CD8-positive, alpha-beta T cell (primary cell): ENCODE measurements at places on chromosomes 3 and 15.
A peak's percentile ranks its signal among the peaks of the same experiment; 100 is the strongest.

DNA sequence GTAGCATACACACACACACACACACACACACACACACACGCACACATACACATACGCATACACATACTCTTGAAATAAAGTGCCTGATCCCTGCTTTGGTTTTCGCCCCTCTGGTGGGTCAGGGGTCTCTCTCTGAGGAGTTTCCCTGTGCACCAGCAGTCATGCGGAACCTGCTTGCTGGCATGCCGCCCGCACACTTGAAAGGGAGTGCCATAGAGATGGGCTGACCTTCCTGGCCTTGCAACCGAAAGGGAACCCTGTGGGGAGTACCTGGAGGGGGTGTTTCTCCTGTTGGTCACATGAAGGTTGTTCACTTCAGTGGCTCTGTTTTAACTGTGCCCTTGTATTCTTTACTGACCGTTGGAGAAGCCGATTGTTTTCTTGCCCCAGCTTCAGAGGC, 752.3 kb downstream of the NR2F2 start:
- DNase-seq: no peak

GRCh38 chr3:71310359-71310979, 273.1 kb downstream of the FOXP1 start:
- DNase-seq: no peak

GRCh38 chr15:84586696-84587095, 14.1 kb upstream of the ZSCAN2 start:
- no peak for DNase-seq

DNA sequence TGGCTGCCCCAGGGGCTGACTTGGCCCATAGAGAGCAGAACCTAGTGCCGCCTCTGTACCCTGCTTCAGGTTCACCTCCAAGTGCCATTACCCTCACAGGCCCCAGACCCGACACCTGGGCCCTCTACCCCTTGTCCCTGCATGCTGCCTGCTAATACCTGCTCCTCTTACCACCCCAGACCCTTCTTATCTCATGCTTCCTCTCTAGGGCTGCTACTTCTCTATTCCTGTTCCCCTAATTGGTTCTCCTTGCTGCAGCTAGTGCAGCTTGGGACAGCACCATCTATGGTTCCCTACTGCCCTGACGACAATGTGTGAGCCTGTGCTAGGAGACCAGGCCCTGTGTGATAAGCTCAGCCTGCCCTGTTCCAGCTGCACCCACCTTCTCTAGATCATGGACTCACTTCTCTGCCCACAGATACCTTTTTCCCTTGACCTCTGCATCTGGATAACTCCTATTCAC, 15.3 kb downstream of the HDAC11 start:
- no peak for DNase-seq

- peak; percentile 26 for DNase-seq
These were observed 5.0 kb upstream of the CCR9 start for GRCh38 chr3:45881078-45882022.

GRCh38 chr15:68697711-68698690, 119.2 kb downstream of the CORO2B start:
- no peak for DNase-seq

DNA sequence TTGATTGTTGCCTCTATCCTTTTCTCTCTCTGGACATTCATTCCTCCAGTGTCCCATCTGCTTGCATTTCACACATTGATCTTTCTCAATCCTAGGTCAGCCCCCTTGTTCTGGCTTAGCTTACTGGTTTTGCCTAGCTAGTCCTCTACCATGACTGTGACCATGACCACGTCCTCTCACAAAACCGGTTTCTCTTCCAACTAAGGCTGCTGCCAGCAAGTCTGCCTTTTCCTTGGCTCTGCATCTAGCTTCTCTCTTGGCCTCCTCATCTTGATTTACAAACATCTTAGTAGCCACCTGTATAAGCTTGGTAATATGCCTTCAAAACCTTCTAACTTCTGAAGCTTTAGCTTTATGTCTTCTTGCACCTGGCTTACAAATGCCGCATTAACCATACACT, 167.2 kb downstream of the STXBP5L start:
- no peak for DNase-seq

DNA sequence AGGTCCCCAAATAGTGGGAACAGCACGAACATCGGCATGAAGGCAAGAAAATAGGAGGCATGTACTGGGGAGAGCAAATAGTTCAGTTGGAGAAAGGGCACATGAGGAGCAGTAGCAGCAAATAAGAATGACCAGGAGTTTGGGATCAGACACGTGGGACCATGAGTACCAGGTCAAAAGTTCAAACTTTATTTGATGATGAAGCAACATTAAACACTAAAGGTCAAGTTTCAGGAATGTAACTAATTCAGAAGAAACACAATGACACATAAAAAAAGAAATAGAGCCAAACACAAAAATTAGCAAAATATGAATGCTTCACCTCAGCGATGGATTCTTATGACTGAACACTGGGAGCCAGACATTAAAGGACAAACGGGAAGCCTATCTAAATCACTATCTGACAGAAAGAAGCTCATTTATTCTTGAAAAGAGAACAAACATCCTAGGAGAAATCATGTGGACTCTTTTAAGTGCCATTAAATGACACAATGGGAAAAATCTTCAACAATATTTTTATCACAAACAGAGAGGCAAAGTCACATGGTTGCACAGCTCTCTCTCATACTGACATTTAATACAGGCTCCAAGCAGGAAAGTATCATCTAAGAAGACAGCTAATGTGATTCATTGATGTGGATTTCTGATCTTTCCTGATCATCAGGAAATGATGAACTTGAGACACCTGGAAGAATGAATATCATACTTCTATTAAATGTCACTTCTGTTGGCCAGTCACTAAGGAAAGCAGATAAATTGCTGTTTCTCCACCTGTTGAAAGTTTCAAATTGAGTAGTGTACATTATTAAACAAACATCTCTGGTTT, 216.9 kb upstream of the THBS1 start:
- DNase-seq: no peak

DNA sequence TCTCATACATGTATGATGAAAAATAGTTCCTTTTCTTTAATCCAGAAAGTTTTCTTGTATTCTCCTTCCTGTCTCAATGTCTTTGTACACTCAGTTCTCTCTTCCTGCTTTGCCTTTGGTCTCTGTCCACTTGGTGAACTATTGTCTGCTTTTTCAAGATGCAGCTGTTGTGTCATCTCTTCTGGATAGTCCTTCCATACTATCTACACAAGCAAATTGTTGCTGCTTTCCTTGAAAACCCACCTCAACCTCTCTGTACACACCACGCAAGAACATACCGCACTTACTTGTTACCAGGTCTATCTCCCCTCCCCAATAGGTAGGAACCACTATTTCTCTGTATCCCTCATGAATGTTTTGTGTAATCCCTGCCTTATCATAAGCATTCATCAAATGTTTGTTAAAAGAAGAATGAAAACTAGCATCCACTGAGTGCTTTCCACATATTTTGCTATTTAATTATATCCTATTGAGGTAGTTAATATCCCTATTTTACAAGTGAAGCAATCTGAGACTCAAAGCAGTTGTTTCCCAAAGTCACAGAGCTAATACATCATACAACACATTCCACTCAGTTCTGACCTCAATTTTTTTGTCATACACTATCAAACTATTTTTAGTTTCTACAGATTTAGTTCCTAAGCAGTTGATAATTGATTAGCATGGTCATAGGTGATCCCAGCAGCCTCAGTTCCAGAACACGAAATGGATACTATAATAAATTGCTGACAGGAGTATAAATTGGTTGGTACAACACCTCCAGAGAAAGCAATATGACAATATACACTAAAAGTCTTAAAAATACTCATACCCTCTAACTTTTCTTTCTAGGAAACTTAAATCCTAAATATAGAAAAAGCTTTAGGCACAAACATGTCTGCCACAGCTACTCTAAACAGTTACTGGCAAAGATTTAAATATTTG, 19.6 kb downstream of the HACL1 start:
- no peak for DNase-seq

DNA sequence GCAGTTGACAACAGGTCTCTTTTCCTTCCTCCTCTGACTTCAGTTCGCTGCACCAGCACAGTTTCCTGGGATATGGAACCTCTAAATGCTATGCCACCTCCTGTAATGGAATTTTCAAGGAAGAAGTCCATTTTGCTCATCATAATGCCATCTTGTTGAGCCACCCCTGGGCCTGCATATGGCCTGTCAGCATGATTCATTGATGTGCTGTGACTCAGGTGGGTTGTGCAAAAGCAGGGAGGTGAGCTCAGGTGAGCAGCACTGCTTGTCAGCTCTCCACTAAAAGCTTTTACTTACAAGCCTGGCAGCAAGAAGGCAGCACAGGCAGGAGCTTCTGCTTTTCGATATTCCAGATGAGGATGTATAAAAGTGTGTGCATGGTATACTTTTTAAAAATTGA, 247.1 kb upstream of the LMCD1 start:
- DNase-seq: no peak

GRCh38 chr15:38164507-38164906, 88.1 kb upstream of the SPRED1 start:
- no peak for DNase-seq

DNA sequence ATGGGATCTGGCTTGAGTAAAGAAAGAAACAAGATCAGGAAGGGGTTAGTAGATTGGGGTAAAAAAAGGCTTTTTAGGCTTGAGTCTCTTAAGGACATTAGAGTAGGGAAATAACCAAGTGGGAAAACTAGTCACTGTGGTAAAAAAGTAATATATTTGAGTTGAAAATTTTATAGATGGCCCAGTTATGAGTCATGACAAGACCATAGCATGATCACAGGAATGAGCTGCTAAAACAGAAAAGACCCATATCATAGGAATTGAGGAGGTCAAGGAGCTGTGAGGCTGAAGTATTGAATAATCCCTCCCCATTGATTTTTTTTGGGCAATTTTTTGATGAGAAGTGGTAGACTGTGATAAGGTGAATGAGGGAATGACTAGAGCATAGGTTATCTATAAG, 69.2 kb upstream of the TBC1D5 start:
- no peak for DNase-seq
